Stomach (tissue), 19 donors: ENCODE measurements at places on chromosomes 7 and 10. TPM values are rescaled to one million over a fixed set of nuclear protein-coding genes. Genes with fewer than 3 reads are reported as not detected.

DNA sequence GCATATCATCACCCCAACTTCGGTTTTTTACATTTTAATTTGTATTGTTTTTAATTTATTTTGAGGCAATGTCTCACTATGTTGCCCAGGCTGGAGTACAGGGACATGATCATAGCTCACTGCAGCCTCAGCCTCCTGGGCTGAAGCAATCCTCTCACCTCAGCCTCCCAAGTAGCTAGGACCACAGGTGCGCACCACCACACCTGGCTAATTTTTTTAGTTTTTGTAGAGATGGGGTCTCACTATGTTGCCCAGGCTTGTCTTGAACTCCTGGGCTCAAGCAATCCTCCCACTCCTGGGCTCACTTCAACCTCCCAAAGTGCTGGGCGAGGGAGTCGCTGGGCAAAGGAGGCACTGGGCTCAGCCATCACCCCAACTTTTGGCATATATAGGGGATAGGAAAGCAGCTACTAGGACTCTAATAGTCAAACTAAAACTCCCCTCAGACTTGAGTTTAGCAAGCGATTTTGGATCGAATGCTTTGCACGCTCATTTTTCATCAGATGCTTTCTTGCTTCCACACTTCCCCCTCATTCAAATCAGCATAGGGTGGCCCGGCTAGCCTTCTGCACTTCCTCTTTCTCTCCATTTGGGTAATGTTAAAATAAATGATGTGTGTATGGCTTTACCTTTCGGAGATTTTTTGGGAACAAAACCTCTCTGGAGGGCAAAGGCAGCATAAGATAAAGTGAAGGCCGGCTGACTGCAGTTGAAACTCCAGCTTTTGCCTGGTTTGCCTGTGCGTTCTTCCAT lies 20.8 kb upstream of the NMT2 start:
- no peak for DNase-seq

DNA sequence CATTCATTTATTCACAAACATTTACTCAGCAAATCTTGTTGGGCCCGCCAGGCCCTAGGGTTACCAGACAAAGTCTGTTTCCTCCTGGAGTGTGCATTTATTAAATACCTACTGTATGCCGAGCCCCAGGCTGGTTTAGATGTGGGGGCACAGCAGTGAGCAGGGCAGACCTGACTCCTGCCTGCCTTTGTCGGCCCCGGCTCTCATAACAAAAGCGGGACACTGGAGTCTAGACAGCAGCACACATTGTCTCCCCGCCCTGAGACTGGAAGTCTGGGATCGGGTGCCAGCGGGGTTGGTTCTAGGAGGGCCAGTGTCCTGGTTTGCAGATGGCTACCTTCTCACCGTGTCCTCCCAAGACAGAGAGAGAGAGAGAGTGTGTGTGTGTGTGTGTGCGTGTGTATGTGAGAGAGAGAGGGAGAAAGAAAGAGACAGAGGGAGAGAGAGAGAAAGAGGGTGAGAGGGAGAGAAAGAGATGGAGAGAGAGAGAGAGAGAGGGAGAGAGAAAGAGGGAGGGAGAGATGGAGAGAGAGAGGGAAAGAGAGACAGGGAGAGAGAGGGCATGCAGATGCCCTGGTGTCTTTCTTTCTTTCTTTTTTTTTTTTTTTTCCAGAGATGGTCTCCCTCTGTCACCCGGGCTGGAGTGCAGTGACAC lies 25.9 kb downstream of the ELFN1 start:
- no peak for DNase-seq

DNA sequence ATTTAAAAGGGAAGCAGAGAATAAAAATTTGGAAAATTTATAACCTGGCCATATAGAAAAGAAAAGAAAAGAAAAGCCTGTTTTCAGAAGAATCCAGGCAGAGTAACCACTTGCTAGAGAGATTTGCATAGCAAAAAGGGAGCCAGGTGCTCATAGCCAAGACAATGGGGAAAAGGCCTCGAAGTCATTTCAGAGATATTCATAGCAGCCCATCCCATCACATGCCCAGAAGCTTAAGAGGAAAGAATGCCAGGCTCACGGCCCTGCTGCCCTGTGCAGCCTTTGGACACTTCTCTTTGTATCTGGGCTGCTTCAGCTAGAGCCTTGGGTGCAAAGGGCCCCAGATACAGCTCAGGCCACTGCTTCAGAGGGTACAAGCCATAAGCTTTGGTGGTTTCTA lies 159.8 kb downstream of the CCDC7 start:
- no peak for DNase-seq

GRCh38 chr10:14926722-14927416 lies 27.0 kb downstream of the DCLRE1C start:
- no peak for DNase-seq

DNA sequence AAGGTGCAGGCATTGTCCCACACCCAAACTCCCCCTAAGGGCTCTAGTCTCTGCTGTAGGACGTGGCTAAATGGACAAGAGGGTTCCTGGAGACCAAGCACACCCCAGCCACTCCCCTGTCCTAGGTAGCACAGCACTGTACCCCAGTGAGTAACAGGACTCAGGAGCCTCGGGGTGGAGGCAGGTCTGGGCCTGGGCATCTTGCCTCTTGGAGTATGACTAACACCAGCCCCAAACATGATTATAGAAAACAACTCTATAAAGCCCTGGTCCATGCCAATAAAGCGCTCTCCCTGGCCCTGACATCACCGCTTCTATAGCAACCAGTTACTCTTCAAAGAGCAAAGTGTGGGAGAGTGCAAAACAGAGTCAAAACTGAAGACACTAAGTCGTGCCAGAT lies 195.0 kb downstream of the CALN1 start:
- no peak for DNase-seq

DNA sequence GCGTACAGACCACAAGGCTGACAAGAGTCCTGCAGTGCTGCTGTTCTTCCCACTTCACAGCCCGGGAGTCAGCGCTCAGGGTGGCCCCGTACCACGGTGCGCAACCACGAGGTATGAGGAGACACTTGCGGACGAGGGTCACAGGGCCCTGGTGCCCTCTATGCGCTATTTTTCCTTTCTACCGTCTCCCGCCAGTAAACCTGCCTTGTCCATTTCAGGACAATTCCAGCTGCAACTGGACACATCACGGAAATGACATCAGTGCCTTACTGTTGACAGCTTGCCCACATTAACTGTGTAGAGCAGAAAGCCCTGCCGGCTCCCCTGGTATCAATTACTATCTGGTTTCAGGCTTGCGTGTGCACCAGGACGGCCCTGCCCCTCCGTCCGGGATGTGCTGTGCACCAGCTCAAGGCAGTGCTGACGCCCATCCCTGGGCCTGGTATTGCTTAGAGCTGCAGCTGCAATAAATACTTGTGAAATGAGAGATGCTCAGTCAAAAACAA lies 65.1 kb downstream of the ZRANB1 start:
- DNase-seq: peak; percentile 52

Gene MCM10
- total RNA-seq: 5.7 TPM

Gene SVOPL
- total RNA-seq: 2.3 TPM

Gene FBXL13
- not detected for total RNA-seq

Gene ATOH7
- total RNA-seq: not detected

Gene EPHB6
- 9.6 TPM for total RNA-seq

Gene OPN1SW
- not detected for total RNA-seq

Gene CYP26C1
- 7.0 TPM for total RNA-seq

Gene CDK6
- total RNA-seq: 86.3 TPM
